ENCODE measurements at places on chromosomes 6 and 20.
A peak's percentile ranks its signal among the peaks of the same experiment; 100 is the strongest.

- peak; percentile 6 for DNase-seq
Measured at GRCh38 chr6:69866351-69866769, at the start of gene COL19A1. Gene COL19A1, plus strand, starts transcription at chr6:69866556. Its CDS starts 13,012 bp downstream, at chr6:69879568.

DNA sequence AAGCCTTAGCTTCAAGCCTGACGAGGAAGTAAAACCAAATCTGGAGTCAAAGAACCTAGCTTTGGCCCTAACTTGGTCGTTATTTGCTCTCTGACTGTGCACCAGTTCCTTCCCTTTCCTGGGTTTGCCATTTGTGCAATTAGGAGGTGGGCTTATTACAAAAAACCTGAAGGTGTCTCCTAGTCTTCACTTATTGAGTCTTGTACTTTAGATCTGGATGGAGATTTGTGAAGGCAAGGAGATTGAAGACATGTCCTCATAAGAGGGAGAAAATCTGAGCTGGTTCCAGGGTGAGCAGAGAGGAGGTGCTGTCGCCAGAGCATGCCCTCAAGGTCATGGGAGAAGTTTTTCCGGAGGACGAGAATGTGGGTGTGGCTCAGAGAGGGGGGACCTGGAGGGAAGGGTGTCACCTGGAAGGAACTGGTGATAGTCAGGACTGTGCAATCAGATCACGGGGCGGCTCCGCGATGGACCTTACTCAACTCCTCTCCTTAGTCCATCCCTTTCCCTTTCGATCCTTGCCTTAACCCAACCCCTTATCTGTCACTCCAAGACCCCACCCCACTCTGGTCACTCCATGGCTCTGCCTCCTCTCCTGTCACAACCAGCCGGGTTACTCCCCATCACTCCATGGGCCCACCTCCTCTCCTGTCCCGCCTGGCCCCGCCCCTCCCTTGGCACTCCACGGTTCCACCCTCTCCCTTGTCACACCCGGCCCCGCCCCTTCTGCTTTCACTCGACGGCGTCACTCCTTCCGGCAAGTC lies 588 bp upstream of the ACSS2 start:
- no peak for DNase-seq

DNA sequence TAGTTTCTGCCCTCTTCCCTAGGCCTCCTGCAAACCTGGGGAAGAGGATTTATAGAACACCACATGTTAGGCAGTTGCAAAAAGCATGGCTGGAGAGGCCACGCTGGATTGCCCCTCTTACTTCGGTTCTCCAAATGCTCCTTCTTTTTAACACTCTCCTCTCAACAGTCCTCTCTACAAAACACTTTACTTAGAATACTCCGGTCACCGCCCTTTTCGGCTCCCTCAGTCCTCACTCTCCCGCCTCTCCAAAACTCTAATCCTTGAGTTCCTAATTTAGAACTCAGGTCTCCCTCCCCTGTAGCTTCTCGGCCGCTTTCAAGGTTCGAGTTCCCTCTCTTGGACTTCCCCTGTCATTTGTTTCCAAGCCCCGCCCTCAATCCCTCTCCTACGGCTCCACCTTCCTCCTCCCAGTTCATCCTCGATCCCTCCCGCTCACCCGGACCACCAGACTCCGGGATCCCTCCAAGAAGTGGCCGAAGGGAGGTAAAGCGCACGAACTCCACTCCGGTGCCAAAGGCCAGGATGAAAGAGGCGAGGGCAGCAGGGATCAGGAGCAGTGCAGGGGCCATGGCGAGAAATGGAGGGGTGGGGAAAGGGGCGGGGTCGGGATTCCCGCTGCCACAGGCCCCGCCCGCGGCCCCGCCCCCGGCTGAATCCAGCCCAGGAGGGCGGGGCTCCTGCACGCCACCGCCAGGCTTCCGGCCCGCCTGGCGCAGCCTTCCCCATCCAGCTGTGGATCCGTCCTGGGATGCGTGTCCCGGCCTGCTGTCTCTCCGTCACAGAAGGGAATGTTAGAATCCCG lies at the start of gene NRM:
NRM (minus strand) TSS at position 582 of the 805 bp plus-strand sequence; CDS start at position 572, 10 bp downstream.
- peak; percentile 32 for DNase-seq

- no peak for DNase-seq
Measured at GRCh38 chr6:43469947-43470346, 7.4 kb upstream of the TJAP1 start.

- DNase-seq = no peak
Measured at GRCh38 chr6:53986721-53987521, 124.3 kb upstream of the MLIP start.

DNA sequence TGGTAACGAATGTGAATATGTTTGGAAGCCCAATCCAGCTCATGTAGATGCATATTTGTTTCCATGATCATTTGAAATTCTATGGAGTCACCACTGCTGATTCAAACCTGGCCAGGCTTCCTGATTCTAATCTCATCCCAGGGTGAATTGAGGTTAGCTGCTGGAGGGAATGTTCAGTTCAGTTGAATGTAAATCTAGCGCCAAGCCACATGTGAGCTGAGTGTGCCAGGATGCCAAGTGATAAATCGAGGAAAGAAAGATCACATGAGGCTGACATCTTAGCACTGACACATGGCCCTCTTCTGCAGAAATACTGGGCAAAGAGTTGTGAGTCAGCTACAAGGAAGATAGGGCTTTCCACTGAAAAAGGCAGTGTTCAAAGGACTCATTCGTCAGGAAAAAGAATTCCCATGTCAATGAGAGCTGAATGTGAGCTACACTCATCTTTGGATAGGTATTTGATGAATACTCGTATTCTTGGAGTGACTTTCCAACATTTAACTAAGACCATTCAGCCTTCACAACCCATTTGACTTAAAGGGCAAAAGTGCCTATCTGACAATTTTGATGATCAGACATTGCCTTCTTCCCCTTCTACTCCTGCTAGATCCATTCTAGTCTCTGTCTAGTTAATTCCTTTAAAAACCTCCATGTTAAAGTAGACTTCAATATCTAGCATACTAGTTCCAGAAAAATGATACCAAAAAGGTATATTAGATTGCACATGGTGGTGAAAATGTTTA lies 172.1 kb downstream of the MTFR2 start:
- DNase-seq = no peak

GRCh38 chr6:89298680-89299465 lies 16.2 kb downstream of the GABRR2 start:
- peak; percentile 20 for DNase-seq

DNA sequence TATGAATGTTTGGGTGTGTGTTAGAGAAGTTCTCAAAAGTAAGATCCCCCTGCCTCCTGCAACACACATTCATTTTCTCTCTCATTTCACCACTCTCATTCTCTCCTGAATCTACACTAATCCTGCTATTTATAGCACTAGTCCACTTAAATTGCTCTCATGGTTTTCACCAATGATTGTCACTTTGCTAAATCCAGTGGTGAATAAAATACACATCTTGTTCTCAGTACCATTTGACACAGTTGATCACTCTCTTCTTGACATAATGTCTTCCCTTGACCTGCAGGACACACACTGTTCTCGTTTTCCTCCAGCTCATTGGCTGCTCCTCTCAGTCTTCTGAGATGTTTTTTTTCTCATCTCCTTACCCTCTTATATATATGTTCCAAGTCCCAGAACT lies 32.1 kb downstream of the TENT5A start:
- no peak for DNase-seq

- DNase-seq = no peak
Measured at GRCh38 chr6:148392671-148393070, 50.0 kb downstream of the SASH1 start.

- no peak for DNase-seq
Measured at GRCh38 chr6:46333481-46333880, 157.8 kb downstream of the RCAN2 start.

- no peak for DNase-seq
Measured at GRCh38 chr6:166588691-166589336, 2.3 kb upstream of the RAMACL start.

- DNase-seq = peak; percentile 2
Measured at GRCh38 chr6:17281100-17281496, at the start of gene RBM24. Gene RBM24, plus strand, starts transcription at chr6:17281361. Its CDS starts 221 bp downstream, at chr6:17281582.

- DNase-seq = no peak
Measured at GRCh38 chr6:130167655-130168054, 55.1 kb downstream of the SAMD3 start.

DNA sequence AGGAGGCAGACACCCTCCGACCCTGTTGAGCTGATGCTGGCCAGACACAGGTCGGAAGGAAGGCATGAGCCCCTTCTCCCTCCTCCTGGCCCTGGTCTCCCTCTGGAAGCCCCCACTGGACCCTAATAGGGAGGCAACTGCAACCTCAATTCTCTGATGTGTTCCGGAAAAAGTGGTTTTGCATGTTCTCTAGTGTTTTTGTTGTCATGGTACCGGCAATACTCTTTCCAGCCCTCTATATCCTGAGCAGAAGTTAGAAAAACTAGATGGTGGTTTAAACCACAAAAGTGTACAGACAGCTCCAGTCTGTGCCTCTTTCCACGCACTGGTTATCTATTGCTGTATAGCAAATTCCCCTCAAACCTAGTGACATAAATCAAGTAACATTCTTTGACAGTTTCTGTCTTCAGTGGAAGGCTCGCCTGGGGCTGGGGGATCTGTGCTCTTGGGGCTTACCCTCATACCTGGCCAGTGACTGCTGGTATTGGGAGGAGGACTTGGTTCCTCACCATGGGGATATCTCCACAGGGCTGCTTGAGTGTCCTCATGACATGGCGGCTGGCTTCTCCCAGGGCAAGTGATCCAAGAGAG lies 37.0 kb downstream of the SYTL3 start:
- no peak for DNase-seq

DNA sequence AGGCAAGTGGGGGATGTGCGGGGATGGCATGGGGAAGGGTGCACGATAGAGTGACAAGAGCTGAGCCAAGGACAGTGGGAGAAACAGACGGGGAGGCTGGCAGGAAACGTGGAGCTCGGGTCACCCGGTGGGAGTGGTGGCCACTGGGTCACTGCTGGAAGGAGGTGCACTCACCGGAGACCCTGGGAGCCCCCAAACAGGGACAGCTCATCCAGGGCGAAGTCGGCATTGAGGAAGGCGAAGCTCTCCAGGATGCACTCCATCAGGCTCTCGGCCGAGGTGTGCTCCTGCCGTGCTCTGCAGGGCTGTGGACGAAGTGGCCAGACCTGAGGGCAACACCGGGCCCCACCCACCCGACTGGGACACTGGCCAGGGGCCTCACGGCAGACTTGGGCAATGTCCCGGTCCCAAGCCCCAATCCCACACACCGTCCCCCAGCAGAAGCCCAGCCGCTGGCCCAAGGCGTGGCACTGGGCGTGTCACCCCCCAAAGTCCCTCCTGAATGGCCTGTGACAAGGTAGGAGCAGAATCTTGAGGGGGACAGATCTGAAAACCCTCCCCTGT lies 87.3 kb downstream of the PTPN1 start:
- no peak for DNase-seq

DNA sequence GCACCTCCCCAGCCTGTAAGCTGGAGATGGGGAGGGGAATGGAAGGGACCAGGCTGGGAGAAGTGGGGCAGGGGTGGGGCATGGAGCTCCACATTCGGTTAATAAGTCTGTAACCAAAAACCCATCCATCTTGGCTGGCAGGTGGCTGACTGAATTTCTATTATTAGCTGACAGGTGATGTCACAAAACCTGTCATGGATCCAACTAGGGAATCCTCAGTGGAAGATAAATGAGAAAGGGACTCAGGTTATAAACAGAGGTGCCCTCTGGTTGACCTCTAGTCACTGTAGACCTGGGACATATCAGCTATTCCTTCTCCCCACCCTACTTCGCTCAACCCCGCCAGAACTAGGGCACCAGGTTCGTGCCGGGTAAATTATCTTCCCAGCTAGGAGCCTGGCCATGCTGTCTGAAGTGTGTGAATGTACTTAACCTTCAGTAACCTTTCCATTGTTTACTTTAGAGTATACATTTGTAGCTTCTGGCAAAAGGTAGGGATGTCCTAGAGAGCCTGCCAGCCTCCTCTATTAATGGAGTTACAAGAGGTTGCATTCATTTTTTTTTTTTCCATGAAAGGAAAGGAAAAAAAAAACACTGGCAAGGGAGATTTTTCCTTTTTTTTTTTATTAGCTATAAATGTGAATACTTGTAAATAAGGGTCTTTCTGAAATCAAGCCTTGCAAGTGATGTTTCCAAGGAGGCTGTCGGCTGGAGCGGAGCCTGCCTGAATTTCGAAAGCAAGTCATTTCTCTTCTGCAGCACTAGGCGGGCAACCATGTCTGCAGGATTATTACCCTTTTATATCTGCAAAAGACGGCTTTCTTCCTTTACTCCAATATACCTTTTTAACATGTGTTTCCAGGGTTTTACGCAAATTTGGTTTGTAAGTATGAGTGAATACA lies 135.9 kb downstream of the TMEM242 start:
- DNase-seq = no peak

DNA sequence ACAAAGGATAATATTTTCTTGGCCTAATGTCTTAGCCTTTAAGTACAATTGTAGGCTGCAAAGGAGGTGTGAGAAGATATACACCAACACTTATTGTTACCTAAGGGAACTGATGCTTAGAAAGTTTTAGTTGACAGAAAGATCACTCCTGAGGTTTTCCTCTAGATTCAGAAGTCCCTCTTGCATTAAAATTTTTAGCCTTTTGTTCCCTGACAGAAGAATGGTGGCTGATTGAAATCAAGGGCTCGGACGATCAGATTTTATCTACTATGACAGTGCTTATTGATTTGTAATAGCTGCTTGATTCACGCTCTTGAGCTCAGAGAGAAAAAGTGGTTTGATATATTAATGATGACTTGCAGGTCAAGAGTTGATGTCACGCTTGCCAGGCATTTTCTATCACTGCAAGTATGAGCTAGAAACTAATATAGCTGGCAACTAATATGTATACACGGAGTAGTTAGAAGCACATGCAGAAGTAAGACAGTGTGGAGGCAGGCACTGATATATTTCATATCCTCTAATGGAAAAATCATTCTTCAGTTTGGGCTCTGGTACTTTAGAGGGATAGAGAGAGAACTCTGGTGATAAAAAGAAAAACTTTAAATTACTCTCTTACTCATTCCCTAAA lies 246.6 kb upstream of the ID4 start:
- no peak for DNase-seq

DNA sequence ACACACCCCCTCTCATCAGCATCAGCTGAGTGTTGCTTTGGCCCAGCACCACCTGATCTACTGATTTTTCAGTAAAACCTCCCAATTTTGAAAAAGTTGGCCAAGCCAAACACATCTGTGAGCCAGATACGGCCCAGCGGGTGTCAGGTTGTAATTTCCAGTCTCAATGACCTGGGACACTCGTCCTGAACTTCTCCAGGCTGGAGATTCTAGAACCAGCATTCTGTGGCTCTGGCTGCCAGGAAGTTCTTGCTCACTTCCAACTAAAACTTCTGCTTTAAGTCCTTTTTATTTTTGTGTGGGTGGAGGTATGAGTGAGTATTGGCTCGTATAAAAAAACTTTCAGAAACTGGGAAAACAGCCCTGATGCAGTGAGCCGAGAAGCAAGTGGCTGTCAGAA lies 5.1 kb downstream of the KIAA1755 start:
- no peak for DNase-seq

DNA sequence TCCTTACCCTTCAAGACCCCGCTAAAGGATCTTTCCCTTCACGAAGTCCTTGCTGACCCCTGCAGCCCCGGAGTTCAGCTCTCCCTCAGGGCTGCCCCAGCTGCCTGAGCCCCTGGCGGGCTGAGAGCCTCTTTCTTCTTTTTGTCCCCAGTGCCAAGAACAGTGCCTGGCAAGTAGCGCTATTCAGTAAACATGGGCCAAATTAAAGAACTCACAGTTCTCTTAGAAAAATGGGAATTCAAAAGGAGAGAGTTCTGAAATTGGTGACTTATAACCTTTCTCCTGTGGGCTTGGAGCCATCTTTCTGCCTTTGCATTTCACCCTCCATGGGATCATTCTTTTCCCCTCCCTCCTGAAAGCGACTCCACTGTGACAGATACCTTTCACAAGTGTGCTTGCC lies 227.2 kb downstream of the TMEM242 start:
- DNase-seq = no peak

GRCh38 chr6:169723991-169724493 lies 258 bp downstream of the PHF10 start:
- DNase-seq = peak; percentile 4

All from T-cell (primary cell).